H1 (cell line): ENCODE measurements at places on chromosomes 7 and 10. TPM values are rescaled to one million over a fixed set of nuclear protein-coding genes. Genes with fewer than 3 reads are reported as not detected.

Gene HOXA13
- not detected in 2 replicates for total RNA-seq

DNA sequence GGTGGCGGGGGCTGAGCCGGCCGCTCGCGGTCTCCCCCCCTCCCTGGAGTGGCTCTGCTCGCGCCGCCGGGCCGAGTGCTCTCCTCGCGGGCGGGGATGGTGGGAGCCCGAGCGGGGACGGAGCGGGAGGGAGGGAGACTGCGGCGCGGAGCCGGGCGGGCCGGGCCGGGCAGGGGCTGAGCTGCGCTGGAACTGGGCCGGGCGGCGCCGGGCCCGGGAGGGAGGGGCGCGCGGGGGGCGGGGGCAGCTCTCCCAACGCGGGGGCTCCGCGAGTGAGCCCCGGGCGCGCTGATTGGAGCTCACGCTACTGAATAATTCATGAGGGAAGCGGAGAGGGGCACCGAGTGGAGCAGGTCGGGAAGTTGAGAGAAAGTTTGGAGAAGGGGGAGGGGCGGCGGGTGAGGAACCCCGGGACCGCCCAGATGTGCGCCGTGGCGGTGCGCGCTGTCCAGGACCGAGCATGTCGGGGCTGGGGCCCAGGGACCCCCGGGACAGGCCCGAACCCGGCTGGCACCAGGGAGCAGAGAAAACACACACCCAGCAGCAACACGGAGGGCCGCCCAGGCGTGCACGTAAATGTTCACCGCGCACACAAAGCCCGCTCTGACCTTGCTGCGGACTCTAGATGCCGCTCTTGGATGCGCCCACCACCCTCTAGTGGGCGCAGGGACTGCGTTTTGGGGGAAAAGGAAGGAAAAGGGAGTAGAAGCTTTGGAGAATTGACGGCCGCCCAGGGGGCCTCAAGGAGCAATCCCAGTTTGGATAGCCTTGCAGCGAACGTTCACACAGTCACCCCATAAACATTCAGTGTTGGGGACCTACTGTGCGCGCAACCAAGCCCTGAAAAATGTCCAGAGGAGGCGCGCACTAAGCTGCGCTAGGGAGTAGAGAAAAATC lies at the start of gene EPHB4:
EPHB4 (minus strand) TSS at position 194 of the 897 bp plus-strand sequence. CDS start 493 bp downstream, outside the sequence.
- no peak for DNase-seq

DNA sequence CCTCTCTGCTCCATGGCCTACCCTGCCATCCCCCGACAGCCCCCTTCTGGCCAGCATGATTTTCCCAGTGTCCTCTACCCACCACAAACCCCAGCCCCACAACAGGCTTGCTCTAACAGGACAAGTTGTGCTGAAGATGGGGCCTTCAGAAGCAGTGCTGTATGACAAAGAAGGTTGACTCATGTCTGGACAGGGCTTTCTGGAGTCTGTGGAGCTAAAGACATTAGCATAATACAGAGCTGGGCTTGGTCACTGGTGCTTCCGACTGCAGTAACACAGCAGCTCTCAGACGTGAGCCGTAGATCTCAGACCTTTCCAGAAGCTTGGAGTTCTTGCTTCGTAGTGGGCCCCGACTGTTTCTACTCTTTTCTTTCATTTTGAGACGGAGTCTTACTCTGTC lies 100.5 kb downstream of the GTF2IRD1 start:
- DNase-seq, result no peak

DNA sequence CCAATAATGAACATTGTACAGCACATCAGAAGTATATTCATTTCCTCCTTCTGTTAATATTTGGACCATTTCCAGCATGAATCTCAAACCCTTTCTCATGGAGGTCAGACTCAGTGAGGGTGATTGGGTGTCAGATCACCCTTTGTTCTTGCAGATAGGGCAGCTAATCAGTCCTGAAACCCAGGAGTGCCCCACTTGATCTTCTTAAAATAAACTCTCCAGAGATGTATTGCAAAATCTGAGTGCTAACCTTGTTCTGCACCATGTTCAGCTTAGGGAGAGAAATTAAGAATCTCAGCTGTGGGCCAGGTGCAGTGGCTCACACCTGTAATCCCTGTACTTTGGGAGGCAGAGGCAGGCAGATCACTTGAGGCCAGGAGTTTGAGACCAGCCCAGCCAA lies 869.4 kb downstream of the TYW1 start:
- DNase-seq, result no peak

DNA sequence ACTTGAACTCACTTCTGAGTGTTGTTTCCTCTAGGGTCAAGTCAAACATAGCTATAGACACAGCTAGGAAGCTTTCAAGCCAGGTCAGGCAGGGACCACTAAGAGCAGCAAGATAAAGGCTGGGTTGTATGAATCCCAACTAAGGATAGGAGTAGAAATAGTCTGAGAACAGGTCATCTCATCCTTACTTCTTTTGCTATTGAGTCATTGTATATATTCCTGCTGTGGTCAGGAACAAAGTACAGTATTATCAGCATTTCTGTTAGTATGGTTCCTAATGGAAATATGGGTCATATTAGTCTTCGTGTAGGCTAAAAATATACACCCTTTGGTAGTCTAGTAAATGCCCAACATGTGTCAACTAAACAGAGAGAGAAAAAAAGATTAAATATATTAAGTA lies 145.3 kb downstream of the BTAF1 start:
- DNase-seq, result no peak

- no peak for DNase-seq
Observed at GRCh38 chr7:30019960-30020359, 6.5 kb downstream of the FKBP14 start.

DNA sequence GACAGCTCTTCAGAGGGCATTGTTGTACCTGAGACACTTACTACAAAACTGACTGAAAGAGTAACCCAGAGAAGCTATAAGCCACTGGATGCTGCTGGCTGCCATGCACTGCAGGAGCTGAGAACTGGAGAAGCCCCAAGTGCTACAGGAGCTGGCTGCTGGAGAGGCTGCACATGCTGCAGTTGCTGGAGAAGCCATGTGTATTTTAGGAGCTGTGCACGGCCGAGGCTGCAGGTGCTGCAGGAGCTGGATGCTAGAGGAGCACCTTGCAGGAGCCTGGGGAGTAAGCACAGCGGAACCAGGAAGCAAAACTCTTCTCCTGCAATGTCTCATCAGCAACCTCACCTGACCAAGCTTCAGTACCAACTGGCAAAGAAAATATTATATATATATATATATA lies 45.5 kb downstream of the STEAP1B start:
- DNase-seq, result no peak
